Neural progenitor cell (in vitro differentiated cells): ENCODE measurements at places on chromosomes 11 and 22.
A peak's percentile ranks its signal among the peaks of the same experiment; 100 is the strongest.

- peak; percentile 60 for DNase-seq
Measured at GRCh38 chr11:93236741-93237675, 39.2 kb upstream of the SLC36A4 start.

- DNase-seq = peak; percentile 88
Measured at GRCh38 chr11:17730608-17731462, 3.7 kb upstream of the KCNC1 start.

DNA sequence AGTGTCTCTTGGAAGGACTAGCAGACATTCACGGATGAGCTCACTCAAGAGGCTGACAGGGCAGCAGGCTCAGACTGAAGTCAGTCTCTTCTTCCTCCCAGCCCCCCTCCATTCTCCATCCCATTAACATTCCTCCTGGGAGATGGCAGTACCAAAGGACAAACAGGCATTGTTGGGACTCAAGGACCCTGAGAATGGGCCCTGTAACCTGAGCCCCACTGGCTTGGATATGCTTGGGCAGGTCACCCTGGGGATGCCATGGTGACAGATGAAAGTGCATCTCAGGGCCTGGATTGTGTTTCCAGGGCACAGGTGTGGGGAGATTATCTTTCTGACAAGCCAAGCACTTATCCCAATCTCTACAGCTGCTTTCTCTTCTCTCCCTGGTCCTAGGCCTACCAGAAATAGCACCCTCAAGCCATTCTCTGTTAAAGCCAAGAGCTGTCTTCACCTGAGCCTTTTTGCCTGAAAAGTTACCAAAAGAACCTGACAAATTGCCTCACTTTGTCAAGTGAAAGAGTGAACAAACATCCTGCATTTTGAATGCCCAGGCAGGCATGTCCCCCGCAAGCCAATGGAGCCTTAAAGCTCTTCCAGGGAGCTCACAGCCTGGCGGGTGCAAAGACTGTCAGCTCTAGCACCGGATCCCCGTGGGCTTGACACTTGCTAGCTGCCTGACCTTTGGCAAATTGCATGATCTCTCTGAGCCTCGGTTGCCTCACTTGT is 366.0 kb upstream of the NARS2 start:
- DNase-seq = peak; percentile 89

GRCh38 chr22:45551310-45552016 is 48.8 kb downstream of the FBLN1 start:
- no peak for DNase-seq

GRCh38 chr11:119320240-119320775 is 3.4 kb upstream of the MCAM start:
- peak; percentile 83 for DNase-seq

- DNase-seq = no peak
Measured at GRCh38 chr11:12402691-12403120, 25.3 kb downstream of the PARVA start.

DNA sequence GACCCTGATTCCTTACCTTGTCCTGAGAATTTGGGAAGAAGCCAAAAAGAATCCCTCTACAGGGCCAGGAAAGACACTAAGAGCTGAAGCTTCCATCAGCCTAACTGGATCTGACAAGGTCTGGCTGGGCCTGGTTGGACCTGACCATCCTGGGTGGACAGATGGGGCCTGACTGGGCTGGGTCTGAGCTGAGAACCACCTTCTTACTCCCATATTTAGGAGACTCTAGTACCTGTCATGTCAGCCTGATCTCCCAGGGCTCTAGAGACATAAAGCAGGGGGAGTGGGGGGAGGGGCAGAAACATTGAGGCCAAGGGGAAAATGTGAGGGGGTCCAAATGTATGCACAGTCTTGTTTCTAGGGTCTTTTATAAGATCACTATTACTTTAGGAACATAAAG is 129.9 kb downstream of the BUD13 start:
- DNase-seq = no peak

- DNase-seq = no peak
Measured at GRCh38 chr22:36306227-36306626, 53.3 kb downstream of the APOL1 start.

- DNase-seq = no peak
Measured at GRCh38 chr11:44779736-44780520, 53.2 kb downstream of the TSPAN18 start.
